ENCODE measurements at places on chromosomes 12 and 14.

DNA sequence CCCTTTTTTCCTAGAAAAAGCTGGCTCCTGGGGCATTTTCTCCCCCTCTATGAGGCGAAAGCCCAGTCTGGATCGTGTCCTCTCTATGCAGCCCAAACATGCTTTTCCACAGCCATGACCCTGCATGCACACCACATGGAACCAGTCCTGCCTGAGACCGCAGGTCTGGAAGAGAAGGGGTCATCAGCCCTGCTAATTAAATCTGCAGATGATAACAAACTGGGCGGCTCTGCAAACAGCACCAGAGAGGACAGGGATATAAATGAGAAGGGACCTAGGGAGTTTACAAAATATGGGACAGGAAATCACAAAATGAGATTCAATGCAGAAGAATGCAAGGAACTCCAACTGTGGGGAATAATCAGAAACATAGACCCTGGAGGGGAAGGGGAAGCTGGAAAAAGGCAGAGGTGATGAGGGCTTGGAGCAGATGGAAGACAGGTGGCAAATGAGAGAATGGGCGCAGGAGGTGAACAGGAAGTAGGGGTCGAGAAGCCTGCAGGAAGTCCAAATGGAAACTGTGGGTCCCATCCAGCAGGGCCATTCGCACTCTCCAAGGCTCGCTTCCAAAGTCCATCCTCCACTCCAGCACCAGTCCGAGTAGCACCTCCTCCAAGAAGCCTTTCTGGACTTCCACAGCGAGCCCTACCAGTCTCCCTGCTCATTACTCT lies 76.3 kb downstream of the ANO2 start:
- no peak overlapping the region for H3K4me3 ChIP-seq
- no peaks in the 10 kb centered on the region for H3K36me3 ChIP-seq
- peaks cover 14% of the 10 kb centered on the region for H3K27me3 ChIP-seq
- no peaks in the 10 kb centered on the region for H3K4me1 ChIP-seq
- no peak for DNase-seq

GRCh38 chr12:48366131-48366530 lies 15.4 kb upstream of the ZNF641 start:
- peaks cover 4% of the 10 kb centered on the region for H3K36me3 ChIP-seq
- H3K27me3 ChIP-seq: peaks cover 16% of the 10 kb centered on the region
- H3K27ac ChIP-seq: no peak overlapping the region

DNA sequence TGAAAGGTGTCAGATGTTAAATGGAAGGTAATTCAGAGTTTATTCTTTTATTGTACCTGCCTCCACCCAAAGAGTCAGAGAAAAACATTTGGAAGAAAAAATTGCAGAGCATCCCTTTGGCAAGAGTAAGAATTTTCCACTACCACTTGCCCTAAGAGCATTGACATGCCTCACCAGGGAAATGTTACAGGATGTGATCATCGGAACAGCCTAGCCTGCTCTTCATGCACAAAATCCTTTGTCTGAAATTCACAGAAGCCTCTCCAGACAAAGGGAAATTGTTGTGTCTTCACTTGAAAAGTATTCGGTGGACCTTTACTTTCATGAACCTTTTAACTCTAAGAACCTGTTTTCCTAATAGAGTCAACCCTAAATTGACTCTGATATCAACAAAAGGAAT lies 36.9 kb downstream of the ATP2A2 start:
- DNase-seq: no peak
- H3K36me3 ChIP-seq: peaks cover 37% of the 10 kb centered on the region
- H3K27me3 ChIP-seq: no peaks in the 10 kb centered on the region
- H3K4me1 ChIP-seq: peaks cover 21% of the 10 kb centered on the region
- H3K27ac ChIP-seq: peak overlapping the region; percentile 41

GRCh38 chr12:128123096-128123495 lies 143.9 kb upstream of the TMEM132C start:
- no peak for DNase-seq
- H3K27ac ChIP-seq: no peak overlapping the region
- H3K36me3 ChIP-seq: no peaks in the 10 kb centered on the region
- no peak overlapping the region for H3K4me3 ChIP-seq

- no peaks in the 10 kb centered on the region for H3K4me1 ChIP-seq
- H3K27ac ChIP-seq: no peak overlapping the region
Observed at GRCh38 chr12:108591267-108591980, 6.5 kb downstream of the TMEM119 start.

- no peak overlapping the region for H3K27ac ChIP-seq
- DNase-seq: no peak
- H3K4me1 ChIP-seq: peaks cover 23% of the 10 kb centered on the region
- no peak overlapping the region for H3K4me3 ChIP-seq
- peaks cover 3% of the 10 kb centered on the region for H3K36me3 ChIP-seq
- peaks cover 45% of the 10 kb centered on the region for H3K27me3 ChIP-seq
Observed at GRCh38 chr12:52686756-52687487, 6.7 kb upstream of the KRT1 start.

DNA sequence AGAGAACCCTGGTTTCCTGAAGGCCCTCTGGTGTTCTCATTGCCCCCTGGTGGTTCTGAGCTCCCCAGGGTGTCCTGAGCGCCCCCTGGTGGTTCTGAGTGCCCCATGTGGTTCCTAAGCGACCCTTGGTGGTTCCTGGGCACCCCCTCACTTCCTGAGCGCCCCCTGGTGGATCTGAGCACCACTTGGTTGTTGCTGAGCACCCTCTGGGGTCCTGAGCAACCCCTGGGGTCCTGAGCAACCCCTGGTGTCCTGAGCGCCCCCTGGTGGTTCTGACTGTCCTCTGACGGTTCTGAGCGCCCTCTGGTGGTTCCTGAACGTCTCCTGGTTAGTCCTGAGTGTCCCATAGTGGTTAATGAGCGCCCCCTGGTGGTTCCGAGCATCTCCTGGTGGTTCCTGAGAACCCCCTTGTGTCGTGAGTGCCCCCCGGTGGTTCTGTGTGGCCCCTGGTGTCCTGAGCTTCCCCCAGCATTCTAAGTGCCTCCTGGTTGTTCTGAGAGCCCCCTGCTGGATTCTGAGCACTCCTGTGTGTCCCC lies 568.3 kb downstream of the TMEM121 start:
- no peaks in the 10 kb centered on the region for H3K36me3 ChIP-seq
- peak; percentile 7 for DNase-seq
- H3K4me1 ChIP-seq: no peaks in the 10 kb centered on the region
- no peak overlapping the region for H3K27ac ChIP-seq
- no peaks in the 10 kb centered on the region for H3K27me3 ChIP-seq

DNA sequence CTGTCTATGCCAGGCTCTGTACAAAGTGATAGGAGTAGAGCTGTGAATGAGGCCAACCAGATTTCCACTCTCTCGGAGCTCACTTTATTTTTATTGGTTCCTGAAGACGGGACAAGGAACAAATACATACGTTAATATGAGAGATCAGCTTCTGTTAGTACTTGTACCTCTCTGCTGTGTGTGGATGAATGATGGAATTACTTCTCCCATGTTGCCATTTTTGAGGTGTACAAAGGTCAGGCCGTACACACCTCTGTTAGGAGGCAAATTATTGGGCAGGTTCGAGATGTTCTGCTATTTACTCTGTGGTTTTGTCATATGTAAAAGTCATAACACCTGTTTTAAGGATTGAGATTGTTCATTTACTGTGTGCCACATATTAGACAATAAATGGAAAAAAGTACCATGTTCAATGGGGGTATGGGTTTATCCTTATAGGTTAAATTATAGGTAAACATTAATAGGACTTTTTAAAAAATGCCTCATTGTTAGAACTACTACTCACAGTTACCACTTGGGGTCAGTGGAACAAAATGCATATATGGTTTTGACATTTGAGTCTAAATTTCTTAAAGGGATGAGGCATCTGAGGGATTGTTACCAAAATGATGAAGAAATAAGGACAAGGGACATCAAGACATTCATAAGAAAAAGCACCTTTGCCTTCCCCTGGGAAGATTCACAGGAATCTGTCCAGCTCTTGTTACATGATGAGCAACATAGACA lies 26.9 kb downstream of the WBP11 start:
- H3K4me3 ChIP-seq: peak overlapping the region; percentile 99
- H3K4me1 ChIP-seq: peaks cover 44% of the 10 kb centered on the region
- peaks cover 32% of the 10 kb centered on the region for H3K36me3 ChIP-seq

DNA sequence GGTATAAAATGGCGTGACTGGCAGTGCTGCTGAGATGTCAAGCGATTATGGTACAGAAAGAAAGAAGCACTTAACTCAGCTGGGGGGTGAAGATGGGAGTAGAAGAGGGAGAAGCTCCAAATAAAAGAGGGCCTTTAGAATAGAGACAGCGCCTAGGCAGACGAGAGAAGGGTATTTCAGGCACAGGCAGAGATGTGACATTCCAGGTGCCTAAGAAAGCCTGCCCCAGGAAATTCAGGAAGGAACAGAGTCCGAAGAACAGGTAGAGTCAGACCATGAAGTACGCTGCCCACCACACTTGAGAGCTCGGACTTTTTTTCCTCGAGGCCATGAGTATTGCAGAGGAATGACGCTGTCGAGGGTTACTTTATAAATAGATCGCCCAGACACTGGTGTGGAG lies 170.9 kb upstream of the ATF7IP start:
- H3K4me3 ChIP-seq: no peak overlapping the region
- H3K36me3 ChIP-seq: no peaks in the 10 kb centered on the region
- no peak overlapping the region for H3K27ac ChIP-seq
- H3K4me1 ChIP-seq: peaks cover 2% of the 10 kb centered on the region
- DNase-seq: no peak

GRCh38 chr12:51430196-51430895 lies 5.7 kb downstream of the SLC4A8 start:
- peaks cover 1% of the 10 kb centered on the region for H3K36me3 ChIP-seq
- no peak overlapping the region for H3K27ac ChIP-seq
- H3K4me3 ChIP-seq: no peak overlapping the region
- no peak for DNase-seq
- H3K27me3 ChIP-seq: no peaks in the 10 kb centered on the region

- H3K36me3 ChIP-seq: peaks cover 14% of the 10 kb centered on the region
- H3K4me3 ChIP-seq: no peak overlapping the region
- H3K27ac ChIP-seq: peak overlapping the region; percentile 81
- no peaks in the 10 kb centered on the region for H3K27me3 ChIP-seq
- DNase-seq: no peak
Observed at GRCh38 chr12:6996040-6996441, 22.2 kb downstream of the LPCAT3 start.

- no peaks in the 10 kb centered on the region for H3K4me1 ChIP-seq
- DNase-seq: no peak
- H3K4me3 ChIP-seq: no peak overlapping the region
- no peaks in the 10 kb centered on the region for H3K36me3 ChIP-seq
- no peaks in the 10 kb centered on the region for H3K27me3 ChIP-seq
- H3K27ac ChIP-seq: no peak overlapping the region
Observed at GRCh38 chr12:86122846-86123468, 133.2 kb downstream of the MGAT4C start.

DNA sequence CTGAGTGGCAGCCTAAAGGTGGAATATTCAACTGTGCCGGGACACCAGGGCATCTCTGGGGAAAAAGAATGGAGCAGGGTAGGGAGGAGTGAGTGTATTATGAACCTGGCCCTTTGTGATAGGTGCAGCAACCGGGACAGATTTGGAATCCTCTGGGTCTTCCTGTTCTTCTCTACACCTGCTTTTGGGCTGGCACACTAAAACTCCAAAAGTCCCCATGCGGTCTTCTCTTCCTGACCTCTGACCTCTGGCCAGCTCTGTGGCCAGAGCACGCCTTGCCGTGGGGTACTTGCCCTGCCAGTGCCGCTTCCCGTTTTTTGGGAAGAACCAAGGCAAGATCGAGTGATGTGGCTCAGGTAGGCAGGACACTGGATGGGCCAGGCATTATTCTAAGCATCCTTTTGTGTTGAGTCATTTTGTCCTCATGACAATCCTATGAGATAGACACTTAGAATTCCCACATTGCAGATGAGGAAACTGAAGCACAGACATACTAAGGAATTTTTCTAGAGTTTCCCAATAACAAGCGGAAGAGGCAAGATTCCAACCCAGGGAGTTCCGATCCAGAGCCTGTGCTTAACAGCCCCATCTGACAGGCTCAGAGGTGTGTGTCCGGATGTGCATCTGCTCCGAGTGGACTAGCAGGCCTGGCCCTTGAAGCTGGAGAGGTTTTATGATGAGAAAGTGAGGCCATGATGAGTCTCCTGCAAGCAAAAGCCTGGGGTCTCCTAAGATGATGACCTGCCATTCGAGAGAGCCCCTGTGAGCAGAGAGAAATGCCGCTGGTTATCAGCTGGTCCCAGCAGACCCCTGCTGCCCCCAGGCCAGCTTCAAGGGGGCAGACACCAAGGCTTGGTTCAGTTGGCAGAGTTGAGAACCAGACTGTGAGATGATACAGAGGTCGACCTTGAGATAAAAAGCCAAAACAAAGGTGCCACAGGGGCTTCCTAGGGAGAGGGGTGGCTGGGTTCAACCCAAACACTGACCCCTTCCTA lies 67.9 kb upstream of the ESRRB start:
- no peak for DNase-seq
- H3K27ac ChIP-seq: no peak overlapping the region
- H3K36me3 ChIP-seq: no peaks in the 10 kb centered on the region
- no peak overlapping the region for H3K4me3 ChIP-seq
- H3K4me1 ChIP-seq: peaks cover 5% of the 10 kb centered on the region

DNA sequence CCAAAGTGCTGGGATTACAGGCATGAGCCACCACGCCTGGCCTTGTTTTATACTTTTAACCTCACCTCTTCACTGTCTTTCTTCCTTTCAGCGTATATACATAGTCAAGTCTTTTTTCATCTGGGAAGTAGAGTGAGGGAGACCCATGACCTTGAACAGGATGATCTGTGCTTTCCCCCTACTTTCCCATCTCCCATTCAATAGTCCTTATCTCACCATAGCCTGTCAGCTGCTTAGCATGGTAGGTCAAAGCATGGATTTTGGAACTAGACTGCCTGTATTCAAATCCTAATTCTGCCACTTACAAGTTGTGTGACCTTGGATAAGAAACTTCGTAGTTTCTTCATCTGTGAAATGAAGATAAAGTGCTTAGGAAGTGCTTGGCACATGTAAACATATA lies 96.4 kb upstream of the MON2 start:
- H3K27me3 ChIP-seq: no peaks in the 10 kb centered on the region
- H3K27ac ChIP-seq: no peak overlapping the region
- no peaks in the 10 kb centered on the region for H3K36me3 ChIP-seq

GRCh38 chr12:75564398-75564797 lies 53.0 kb upstream of the KRR1 start:
- H3K36me3 ChIP-seq: no peaks in the 10 kb centered on the region
- H3K27me3 ChIP-seq: peaks cover 28% of the 10 kb centered on the region
- no peak overlapping the region for H3K27ac ChIP-seq
- H3K4me3 ChIP-seq: no peak overlapping the region
- DNase-seq: no peak

DNA sequence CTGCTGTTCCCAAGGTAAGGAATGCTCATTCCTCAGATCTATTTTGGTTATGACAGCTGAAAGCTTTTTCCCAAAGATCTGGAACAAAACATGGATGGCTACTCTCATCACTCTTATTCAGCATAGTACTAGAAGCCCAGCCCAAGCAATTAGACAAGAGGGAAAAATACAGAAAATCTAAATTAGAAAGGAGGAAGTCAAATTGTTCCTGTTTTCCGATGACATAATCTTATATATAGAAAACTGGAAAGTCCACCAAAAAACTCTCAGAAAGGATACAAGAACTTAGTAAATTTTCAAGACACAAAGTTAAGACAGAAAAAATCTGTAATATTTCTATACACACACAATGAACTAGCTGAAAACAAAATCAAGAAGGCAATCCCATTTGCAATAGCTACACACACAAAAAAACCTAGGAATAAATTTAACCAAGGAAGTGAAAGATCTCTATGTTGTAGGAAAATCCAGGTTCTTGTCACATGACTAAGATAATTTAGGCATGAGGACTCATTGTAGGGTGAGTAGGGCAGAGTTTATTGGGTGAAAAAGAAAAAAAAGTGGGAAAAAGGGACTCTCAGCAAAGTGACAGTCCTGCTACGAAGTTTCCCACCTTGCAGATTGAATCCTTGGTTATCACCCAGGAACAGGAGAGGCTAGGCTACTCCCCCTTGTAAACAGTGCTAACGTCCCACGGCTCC lies 28.6 kb upstream of the KLRB1 start:
- no peak overlapping the region for H3K4me3 ChIP-seq
- peaks cover 5% of the 10 kb centered on the region for H3K36me3 ChIP-seq
- H3K4me1 ChIP-seq: peaks cover 48% of the 10 kb centered on the region
- H3K27ac ChIP-seq: peak overlapping the region; percentile 3
